Stimulated activated CD8-positive, alpha-beta memory T cell treated with anti-CD3 and anti-CD28 coated beads, Interleukin-15, amount 100 ng/mL, for 1 hour (primary cell): ENCODE measurements at places on chromosomes 2 and 18.

GRCh38 chr2:207692206-207693065 lies 19.0 kb upstream of the CCNYL1 start:
- peak; percentile 25 for DNase-seq

- no peak for DNase-seq
Measured at GRCh38 chr2:111665011-111665410, 219.0 kb downstream of the ANAPC1 start.

DNA sequence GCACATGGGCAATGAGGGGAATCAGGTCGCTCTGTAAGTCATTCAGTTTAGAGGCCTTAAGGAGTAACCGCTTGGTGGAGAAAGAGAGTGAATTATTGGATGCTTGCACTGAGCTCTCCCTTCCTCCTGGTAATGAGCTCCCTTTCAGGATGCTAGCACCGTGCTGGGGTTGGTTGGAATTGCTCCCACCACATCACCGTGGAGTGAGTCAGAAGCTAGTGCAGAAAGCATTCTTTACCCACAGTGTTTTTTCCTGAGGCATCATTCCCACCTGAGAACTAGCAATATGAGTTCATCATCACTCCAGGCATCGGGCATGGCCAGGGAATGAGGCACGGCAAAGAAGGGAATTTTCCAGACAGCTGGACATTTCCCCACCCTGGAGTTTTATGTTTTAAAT lies 57.6 kb downstream of the ITGB6 start:
- DNase-seq = no peak

DNA sequence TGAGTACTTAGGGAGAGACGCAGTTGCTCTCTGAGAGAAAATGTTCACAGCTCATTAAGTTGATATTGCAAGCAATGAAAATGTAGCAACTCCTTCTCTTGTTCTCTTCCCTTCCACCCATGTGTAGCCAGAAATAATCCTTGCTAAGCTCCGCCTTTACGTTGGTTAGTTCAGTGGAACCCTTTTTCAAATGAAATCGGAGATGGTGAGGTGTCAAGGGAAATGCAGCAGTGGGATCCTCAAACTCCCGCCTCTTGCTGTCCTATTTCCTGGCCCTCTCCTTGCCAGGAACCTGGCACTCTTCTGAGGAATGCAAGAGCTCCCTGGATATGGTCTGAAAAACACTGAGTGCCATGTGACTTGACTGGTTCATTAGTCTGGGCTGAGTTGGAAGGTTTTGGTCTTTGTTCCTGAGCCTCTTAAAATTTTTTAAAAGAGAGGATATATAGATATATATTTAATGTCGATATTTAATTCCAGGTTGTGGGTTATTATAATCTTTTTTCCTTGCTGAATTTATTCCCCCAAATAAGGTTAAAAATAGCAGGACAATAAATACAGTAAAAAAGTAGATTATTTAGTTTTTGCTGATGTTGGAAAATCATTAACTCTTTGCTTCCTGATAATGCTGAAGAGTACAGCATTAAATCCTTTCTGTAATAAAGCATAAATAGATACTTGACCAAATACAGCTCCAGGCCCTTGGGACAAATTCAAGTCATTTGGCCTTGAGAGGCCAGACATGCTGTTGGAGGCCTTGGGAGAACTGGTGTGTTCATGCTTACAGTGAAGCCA lies 116.2 kb downstream of the EML6 start:
- DNase-seq = no peak

DNA sequence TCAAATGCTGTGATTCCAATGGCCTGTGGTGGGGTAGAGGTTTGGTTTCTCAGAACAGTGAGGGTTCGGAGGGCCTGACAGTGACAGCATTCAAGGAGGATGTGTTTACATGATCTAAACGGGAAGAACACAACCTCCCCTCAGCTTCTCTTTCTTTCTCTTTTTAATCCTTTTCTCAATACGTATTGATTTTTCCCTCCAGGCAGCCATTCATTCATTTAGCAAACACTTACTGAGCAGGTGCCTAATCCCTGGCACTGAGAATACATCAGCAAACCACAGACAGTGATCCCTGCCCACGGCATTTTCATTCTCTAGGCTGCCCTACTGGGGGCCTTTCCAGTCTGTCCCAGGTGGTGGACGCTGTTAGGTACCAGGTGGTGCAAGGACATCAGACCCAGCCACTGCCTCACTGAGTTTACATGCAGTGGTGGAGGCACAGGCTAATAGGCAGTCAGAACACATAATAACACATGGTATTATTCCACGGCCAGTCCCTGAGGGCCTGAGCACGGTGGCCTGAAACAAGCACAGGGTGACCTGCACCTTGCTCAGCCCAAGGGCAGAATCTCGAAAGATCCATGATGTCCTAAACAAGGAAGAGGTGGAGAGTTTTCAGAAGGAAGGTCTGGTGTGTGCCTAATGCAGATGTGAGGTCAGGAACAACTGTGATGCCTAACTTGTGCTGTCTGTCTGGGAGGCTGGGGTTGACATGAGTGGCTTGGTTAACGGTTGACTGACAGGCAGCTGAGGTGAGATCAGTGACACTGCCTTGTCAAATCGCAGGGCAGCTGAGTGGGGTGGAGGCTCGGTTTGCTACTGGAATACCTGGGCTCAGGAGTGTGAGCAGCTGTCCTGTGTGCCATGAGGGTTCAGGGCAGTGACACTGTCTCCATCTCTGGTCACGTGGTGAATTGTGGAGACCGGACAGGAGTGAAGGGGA lies 785.5 kb upstream of the HS6ST1 start:
- no peak for DNase-seq

DNA sequence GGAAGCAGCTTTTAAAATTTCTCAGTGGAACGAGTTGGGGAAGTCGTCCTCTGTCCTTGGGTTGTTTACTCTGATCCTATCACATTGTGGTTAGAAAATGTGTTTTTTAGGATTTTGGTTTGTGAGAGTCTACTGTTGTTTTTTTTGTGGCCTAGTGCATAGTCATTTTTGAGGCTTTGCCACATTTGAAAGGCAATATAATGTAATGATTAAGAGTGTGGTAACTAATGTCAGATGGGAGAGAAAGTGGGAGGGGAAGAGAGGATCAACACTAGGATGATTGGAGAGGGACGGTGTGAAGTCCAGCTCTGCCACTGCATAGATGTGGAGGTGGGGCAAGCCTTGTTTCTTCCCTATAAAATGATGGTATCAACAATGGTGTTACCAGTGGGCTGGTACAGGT lies 8.5 kb downstream of the SP140L start:
- no peak for DNase-seq

DNA sequence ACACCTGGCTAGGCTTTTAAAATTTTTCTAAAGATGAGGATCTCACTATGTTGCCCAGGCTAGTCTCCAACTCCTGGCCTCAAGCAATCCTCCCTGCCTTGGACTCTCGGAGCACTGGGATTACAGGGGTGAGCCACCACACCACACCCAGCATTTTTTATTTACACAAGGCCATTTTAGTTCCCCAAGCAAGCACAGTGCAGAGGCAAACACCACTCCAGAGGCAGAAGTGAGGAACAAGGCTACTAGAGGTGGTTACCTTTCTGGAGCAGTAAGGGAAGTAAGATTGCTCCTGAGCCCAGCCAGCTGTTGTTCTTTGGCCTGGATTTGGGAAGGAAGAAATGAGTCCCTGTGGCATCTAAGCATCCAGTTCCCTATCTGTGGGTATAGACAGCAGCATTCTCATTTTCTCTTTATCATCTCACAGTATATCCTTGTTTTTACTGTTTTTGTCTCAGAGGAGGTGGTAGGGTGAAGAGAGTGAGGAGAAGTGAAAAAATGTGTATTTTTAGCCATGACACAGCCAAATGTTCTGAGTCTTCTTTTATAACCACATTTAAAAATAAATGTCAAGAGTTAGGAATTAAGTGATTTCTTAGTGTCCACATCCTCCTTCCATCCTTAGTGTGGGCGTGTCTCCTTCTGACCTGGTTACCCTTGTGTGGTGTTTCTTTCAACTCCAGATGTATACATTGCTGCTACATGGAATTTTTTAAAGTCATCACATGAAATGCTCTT lies 10.5 kb upstream of the TTC39C start:
- no peak for DNase-seq

DNA sequence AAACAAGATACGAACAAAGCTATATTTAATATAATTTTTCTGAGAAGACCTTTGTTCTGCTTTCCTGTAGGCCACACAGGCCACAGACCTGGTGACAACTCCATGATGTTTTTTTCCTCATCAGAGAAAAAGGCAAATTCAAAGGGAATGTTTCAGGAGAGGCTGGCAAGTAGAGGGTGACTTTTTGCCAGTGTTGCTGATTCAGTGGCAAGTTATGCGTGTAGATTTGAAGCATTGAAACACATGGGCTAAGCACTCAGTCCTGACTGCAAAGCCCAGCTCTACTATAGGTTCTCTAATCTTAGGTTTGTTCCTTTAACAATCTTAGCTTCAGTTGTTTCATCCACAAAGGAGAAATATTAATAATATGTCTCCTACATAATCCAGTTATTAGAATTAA lies 499.8 kb downstream of the SUCLG1 start:
- no peak for DNase-seq

DNA sequence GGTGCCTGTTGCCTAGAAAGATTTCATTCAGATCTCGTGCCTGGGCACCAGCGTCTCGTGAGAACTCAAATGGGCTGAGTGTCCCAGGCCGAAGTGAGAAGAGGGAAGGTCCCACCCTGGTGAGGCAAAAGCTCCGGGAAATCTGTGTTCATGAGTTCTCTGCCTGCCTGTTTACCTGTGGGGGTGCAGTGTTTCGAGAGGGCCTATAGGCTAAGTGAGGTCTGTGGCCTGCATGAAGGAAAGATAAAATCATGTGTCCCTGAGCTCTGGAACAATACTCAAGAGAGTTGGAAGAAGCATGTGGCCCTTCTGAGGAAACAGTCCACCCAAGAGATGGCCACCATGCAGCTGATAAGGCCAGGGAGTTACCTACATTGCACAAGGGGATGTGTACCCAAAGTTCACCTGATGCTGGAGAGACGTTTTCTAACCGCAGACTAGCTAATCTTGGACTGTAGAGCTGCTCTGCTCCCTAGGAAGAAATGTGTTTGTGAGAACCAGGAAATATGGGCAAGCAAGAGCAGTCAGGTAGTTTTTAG lies 63.5 kb upstream of the ST3GAL5 start:
- no peak for DNase-seq

GRCh38 chr2:18560797-18561085 lies 288 bp upstream of the RDH14 start:
- DNase-seq = no peak

DNA sequence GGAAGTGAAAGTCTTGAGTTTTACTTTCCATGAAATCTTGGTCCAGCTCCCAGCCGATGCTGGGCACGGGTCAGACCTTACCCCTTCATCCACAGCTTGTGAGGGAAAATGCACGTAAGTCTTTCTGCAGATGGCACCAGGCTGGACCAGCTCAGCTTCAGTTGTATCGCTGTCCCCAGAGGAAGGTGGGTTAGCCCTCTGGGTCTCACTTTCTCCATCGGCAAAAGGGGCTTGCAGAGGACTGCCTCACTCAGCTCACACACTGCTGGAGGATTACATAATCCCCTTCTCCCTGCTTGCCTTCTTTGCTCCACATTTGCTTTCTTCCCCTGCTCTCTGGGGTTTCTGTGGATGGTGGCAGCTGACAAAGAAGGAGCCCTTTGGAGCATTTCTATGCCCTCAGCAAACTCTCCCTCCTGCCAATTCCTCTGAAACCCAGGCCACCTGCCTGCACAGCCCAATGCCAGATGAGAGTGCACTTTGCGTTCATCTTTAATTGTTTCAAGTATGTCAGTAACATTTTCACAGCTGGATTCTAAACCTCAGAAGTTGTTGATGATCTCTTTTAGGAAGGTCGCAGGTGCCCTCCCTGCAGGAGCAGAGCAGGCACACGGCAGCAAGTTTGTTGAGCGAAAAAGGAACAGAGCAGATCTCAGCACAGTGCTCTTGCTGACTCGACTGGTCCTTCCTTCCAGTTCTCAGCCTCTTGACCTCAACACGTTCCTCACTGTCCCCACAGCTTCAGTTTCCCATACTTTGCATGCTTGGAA lies 155.6 kb upstream of the GLI2 start:
- DNase-seq = no peak

DNA sequence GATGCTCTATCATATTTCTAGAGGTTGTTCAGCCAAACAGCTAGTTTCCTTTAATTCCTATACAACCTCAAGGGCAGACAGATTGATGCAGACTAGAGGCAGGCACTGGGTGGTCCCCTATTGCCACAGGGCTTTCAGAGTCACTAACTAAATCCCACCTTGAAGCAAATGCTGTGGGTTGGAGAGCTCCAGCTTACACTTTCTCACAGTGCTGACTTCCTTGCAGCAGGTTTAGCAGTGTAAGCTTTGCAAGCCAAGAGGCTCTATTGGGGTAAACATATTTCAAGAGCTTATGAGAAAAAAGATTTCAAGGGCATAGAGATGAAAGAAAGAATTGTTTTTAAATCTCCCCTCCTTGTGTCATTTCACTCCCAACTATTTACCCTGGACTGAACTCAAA lies 366.5 kb upstream of the CRIM1 start:
- DNase-seq = no peak

GRCh38 chr2:170006587-170007325 lies 171.2 kb upstream of the MYO3B start:
- DNase-seq = no peak

DNA sequence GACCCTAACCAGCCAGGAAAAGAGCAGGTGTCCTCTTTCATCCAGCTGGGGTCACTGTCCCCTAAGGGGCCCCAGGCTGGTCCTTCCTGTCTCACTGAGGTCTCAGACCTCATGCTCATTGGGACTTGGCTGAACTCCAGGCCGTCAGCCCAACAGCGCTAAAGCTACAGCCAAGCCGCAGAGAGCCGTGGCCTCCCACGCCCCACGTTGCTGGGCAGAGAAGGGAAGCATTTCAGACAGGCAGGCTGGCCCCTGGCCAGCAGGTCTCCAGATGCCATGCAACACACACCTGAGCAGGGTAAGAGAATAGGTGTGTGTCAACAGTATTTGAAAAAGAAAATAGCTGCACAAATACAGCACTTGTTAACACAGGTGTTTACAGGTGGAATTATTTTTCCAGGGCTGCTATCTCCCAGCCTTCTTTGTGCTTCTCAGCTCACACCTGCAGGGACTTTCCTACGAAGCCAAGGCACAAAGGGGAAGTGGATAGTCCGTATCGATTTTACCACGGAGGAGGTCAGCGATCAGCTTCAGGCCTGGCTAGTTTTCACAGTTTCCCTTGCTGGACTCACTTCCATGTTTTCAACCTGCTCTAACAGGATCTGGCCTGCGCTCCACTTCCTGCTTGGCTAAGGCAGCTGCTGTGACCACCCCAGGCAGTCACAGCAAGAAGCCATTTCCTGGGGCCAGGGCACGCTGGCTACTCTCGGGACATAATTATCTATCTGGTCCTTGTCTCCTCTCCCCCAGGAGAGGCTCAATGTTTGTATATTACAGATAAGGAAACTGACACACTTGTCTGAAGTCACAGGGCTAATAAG lies 156.1 kb upstream of the ID2 start:
- DNase-seq = no peak

- no peak for DNase-seq
Measured at GRCh38 chr2:204971206-204971907, 426.1 kb downstream of the PARD3B start.

- no peak for DNase-seq
Measured at GRCh38 chr2:88452980-88453582, 588 bp upstream of the FOXI3 start.

DNA sequence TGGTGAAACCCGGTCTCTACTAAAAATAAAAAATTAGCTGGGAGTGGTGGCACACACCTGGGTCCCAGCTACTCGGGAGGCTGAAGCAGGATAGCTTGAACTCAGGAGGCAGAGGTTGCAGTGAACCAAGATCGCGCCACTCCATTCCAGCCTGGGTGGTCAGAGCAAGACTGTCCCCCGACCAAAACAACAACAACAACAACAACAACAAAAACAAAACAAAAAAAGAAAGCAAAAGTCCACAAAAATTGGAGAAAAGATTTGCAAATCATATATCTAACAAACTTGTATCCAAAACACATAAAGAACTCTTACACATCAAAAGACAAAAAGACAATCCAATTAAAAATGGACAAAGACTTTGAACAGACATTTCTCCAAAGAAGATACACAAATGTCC lies 10.4 kb downstream of the PPM1G start:
- DNase-seq = no peak
